ENCODE measurements at places on chromosomes 1 and 21. TPM values are rescaled to one million over a fixed set of nuclear protein-coding genes. Genes with fewer than 3 reads are reported as not detected.

The PLPPR5 gene
- 0.49 TPM for polyA plus RNA-seq

The LRRC38 gene
- polyA plus RNA-seq: not detected

The FTCD gene
- polyA plus RNA-seq: 0.33 TPM

The TPTE gene
- polyA plus RNA-seq: not detected

The C4BPB gene
- not detected for polyA plus RNA-seq

The L1TD1 gene
- not detected for polyA plus RNA-seq

The DTL gene
- polyA plus RNA-seq: 12.6 TPM

The PKNOX1 gene
- polyA plus RNA-seq: 21.7 TPM

- H3K27me3 ChIP-seq: no peaks in the 10 kb centered on the region
- peaks cover 28% of the 10 kb centered on the region for H3K36me3 ChIP-seq
- H3K4me3 ChIP-seq: no peak overlapping the region
- no peak overlapping the region for H3K27ac ChIP-seq
Measured at GRCh38 chr1:217495249-217495648, 135.6 kb downstream of the GPATCH2 start.

DNA sequence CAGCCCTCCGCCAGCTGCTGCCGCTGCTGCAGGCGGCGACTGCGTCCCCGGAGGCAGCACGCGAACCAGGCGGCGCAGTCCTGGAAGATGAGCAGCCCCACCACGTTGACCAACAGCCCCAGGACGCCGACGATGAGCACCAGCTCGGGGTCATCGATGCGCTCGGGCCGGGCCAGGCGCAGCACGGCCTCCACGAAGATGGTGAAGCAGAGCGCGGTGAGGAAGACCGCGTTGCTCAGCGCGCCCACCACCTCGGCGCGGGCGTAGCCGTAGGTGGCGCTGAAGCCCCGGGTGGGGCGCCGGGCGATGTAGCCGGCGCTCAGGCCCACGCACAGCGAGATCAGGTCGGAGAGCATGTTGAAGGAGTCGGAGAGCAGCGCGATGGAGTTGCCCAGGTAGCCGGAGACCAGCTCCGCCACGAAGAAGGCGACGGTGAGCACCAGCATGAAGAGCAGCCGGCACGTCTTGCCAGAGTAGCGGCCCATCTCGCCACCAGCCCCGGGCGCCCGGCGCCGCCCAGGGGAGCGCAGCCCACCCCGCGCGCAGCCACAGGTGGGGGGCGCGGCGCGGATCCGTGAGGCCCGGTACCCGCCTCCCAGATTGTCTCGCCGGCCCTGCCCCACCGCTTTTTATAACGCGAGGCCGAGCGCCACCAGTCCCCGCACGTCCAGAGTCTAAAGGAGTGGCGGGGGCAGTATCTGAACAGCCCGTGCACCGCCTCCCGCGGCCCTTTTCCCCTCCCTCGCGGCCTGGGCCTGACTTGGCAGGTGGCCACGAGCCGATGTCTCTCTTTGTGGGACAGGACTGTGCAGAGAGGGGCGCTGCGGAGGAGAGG, at the start of gene SLC30A10:
Gene SLC30A10 (minus strand): TSS at position 602 of the 835 bp plus-strand sequence. CDS start 117 bp downstream, at position 485.
- H3K27ac ChIP-seq: no peak within 1 kb of the TSS
- DNase-seq: peak; percentile 88
- peaks cover 16% of the 10 kb centered on the region for H3K27me3 ChIP-seq
- no peaks in the 10 kb centered on the region for H3K36me3 ChIP-seq
- peak within 1 kb of the TSS; percentile 64 for H3K4me3 ChIP-seq

DNA sequence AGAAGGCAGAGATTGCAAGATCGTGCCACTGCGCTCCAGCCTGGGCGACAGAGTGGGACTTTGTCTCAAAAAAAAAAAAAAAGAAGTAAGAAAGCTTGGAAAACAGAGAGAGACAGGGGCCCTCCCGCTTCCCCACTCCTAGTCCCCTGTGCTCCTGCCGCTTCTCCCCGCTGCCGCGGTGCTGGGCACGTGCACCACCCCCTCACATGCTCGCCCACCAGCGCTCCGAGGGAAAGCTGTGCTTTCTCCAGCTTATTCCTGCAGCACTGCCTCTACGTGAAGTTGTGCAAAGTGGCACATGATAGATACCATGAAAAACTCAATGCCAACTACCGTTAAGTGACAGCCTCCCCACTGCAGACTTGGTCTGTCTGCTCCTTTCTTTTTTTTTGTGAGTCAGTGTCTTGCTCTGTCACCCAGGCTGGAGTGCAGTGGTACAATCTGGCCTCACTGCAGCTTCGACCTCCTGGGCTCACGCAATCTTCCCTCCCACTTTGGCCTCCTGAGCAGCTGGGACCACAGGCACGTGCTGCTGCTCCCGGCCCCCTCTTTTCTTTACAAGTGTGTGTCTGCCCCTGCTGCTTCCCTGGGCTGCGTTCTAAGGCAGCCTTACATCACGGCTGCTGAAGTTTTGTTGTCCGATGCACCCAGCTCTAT, 15.4 kb downstream of the SLX9 start:
- no peaks in the 10 kb centered on the region for H3K27me3 ChIP-seq
- H3K27ac ChIP-seq: no peak overlapping the region
- no peak for DNase-seq
- H3K4me3 ChIP-seq: no peak overlapping the region

DNA sequence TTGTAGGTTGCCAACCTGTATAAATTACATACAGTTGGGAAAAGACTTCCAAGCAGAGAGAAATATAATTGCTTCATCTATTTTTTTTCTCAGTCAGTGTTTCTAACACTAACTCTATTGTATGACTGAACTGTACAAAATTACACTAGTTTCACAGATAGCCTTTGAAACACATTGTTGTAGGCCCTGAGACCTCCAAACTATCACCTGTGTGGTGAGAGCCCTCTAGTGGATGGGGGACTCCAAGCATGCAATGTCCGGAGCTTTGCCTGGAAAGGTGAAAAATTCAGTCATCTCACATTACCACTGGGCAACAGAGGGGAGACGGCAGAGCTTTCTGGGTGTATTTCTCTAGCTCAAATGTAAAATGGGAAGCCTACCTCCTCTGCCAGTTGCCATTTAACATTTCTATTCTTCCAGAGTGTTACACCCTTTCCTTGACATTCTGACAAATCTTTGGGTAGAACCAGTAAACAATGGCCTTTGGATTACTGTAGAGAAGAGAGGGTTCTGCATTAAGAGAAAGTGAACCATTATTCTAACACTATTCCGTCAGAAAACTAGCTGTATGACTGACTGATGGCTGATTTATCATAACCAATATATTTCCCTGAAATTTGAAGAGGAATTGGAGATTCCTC, 212.2 kb downstream of the LYPLAL1 start:
- H3K27ac ChIP-seq: no peak overlapping the region
- no peak overlapping the region for H3K4me3 ChIP-seq
- DNase-seq: peak; percentile 23
- H3K36me3 ChIP-seq: no peaks in the 10 kb centered on the region

- no peak for DNase-seq
- no peak overlapping the region for H3K27ac ChIP-seq
- no peaks in the 10 kb centered on the region for H3K27me3 ChIP-seq
- peaks cover 3% of the 10 kb centered on the region for H3K4me1 ChIP-seq
- no peaks in the 10 kb centered on the region for H3K36me3 ChIP-seq
- no peak overlapping the region for H3K4me3 ChIP-seq
Measured at GRCh38 chr1:112517231-112517630, 8.5 kb downstream of the WNT2B start.

DNA sequence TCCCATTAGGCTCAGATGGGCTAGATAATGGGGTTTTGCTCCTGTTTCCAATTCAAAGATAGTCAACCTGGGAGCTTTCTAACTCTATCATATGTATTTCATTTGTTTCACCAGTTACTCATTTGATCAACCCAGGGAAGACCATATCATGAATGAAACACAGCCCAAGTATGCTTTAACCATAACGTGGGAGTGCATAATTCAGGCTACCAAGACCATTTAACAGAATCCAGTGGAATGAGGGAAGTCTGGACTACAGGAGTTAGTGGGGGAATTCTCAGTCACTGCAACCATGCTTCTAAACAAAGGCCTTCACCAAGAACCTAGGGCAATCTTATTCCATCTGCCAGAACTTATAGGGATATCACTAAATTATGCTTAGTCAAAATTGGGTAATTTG, 15.0 kb upstream of the SLC16A1 start:
- no peak overlapping the region for H3K27ac ChIP-seq
- no peaks in the 10 kb centered on the region for H3K27me3 ChIP-seq
- H3K36me3 ChIP-seq: peaks cover 10% of the 10 kb centered on the region
- no peak for DNase-seq
- no peaks in the 10 kb centered on the region for H3K4me1 ChIP-seq

GRCh38 chr1:186059311-186059710, 315.7 kb downstream of the TPR start:
- H3K36me3 ChIP-seq: peaks cover 5% of the 10 kb centered on the region
- H3K4me3 ChIP-seq: no peak overlapping the region
- H3K27ac ChIP-seq: no peak overlapping the region
- H3K4me1 ChIP-seq: peaks cover 4% of the 10 kb centered on the region
- no peaks in the 10 kb centered on the region for H3K27me3 ChIP-seq

DNA sequence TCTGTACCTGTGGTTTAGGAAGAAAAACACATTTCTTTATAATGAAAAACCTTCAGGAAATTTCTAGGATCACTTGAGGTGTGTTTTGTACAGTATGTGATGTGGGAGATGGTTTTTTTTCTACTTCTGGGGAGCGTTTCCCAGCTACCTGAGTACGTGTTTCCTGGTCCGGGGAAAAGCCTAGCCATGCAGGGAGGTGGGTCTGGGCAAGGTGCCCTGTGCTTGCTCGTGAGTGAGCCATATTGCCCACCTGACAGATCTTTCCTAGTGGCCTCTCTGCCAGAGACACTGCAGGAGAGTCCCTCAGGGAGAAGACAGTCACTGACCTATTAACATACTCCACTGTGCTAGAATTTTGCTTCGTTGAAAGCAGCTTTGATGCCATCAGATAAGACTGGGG, 41.3 kb downstream of the TRPM2 start:
- peaks cover 38% of the 10 kb centered on the region for H3K27me3 ChIP-seq
- no peak overlapping the region for H3K4me3 ChIP-seq
- no peaks in the 10 kb centered on the region for H3K4me1 ChIP-seq
- no peak overlapping the region for H3K27ac ChIP-seq
- H3K36me3 ChIP-seq: no peaks in the 10 kb centered on the region

DNA sequence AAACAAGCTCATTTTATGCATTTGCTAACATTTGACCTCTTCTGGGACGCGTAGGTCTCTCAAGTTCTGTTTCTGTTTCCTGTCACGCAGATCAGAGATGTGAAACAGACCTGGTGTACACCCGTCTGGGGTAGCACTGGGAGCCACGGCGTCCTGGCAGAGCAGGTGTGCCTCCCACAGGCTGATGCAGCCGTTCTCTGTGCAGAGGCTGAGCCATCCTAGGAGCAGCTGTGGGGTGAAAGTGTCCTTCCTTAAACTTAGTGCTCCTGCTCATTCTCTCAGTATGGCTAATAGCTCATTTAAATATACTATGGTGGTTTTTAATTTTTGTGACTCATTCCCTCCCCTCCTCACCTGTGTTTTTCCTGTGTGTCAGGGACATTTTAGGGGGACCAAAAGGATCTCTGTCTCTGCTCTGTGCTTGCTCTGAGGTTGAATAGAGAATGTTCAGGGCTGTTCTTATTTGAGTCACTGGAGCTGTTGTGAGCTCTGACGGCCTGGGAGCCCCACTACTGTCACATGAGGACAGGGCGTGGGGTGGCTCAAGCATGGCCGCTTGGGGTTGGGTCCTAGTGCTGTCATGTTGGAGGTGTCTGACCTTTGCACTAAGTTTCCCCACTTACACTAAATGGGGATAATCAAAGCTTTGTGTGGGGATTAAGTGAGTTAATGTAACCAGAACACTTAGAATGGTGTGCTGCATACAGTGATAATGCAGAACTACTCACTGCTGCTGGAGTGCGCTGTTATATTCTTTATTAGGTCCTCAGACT, 43.0 kb downstream of the GALNT2 start:
- DNase-seq: peak; percentile 60
- no peak overlapping the region for H3K4me3 ChIP-seq
- no peak overlapping the region for H3K27ac ChIP-seq

- no peaks in the 10 kb centered on the region for H3K36me3 ChIP-seq
- no peaks in the 10 kb centered on the region for H3K27me3 ChIP-seq
- peak; percentile 20 for DNase-seq
- no peaks in the 10 kb centered on the region for H3K4me1 ChIP-seq
- no peak overlapping the region for H3K27ac ChIP-seq
Measured at GRCh38 chr21:19507682-19508260, 1104.2 kb upstream of the TMPRSS15 start.

- H3K4me3 ChIP-seq: no peak overlapping the region
- no peaks in the 10 kb centered on the region for H3K27me3 ChIP-seq
- no peaks in the 10 kb centered on the region for H3K4me1 ChIP-seq
- DNase-seq: no peak
Measured at GRCh38 chr1:206464456-206464964, 5.8 kb upstream of the IKBKE start.

DNA sequence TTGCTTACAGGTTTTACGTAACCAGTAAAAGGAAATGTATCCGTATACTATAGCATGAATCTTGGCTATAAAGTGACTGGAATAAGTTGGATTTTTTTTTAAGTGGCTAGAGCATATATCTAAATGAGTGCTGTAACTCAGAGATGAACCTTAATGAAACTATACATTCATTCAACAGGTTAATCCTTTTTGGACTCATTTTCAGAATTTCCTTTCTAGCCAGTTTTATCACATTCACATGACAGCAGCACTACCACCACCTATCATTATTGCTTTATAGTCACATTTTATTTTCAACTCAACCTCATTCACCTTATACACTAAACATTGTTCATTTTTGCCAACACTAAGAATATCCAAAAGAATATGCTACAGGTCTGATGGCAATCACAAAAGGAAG, 30.6 kb downstream of the FRRS1 start:
- DNase-seq: no peak
- H3K4me3 ChIP-seq: no peak overlapping the region
- no peaks in the 10 kb centered on the region for H3K27me3 ChIP-seq
- no peak overlapping the region for H3K27ac ChIP-seq
- no peaks in the 10 kb centered on the region for H3K36me3 ChIP-seq
- no peaks in the 10 kb centered on the region for H3K4me1 ChIP-seq

DNA sequence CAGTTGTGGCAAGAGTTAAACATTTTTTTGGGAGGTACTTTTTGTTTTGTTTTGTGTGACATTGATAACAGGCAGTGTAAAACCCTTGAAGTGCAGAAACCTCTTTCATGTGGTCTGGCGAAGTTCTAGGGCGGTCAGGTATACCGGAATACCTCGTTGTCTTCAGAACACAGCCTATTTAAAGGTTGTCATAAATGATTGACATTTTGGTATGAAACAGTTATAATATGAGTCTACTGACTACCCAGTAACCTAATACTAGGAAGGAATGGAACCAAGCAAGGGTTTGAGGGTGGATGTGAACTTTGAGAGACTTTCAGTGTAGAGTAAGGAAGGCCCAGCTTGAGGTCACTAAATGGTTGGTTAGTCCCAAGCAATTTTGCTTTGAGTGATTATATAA, 40.5 kb downstream of the PATJ start:
- H3K36me3 ChIP-seq: no peaks in the 10 kb centered on the region
- H3K4me3 ChIP-seq: no peak overlapping the region
- no peak for DNase-seq
- no peaks in the 10 kb centered on the region for H3K4me1 ChIP-seq
- no peaks in the 10 kb centered on the region for H3K27me3 ChIP-seq

- H3K27ac ChIP-seq: no peak overlapping the region
- no peak for DNase-seq
- H3K36me3 ChIP-seq: no peaks in the 10 kb centered on the region
Measured at GRCh38 chr21:42247716-42248115, 28.8 kb downstream of the ABCG1 start.

GRCh38 chr1:65309304-65310077, at the start of gene DNAJC6:
Gene DNAJC6, plus strand, starts transcription at chr1:65309543. Its CDS starts 203 bp downstream, at chr1:65309746.
- peak; percentile 87 for DNase-seq
- no peak within 1 kb of the TSS for H3K27ac ChIP-seq
- peak within 1 kb of the TSS; percentile 62 for H3K4me3 ChIP-seq
